ENCODE measurements at places on chromosomes 16 and 17.

DNA sequence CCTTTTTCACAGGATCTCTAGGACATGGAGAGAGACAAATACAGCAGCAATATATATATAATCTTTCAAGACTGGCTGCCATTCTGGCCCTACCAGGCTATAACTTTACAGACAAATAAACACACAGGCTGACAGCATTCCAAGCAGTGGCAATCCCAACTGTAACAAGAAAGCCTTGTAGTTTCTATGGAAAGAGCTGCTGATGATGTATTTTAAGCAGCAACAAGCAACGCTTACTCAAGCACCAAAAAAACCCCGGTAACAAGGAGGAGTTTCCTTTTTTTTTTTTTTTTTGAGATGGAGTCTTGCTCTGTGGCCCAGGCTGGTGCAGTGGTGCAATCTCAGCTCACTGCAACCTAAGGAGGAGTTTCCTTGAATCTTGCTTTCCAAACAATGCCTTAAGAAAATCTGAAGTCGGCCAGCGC is 23.2 kb downstream of the LSM12 start:
- DNase-seq, result no peak

GRCh38 chr17:80944326-80944725 is 47.3 kb upstream of the CHMP6 start:
- no peak for DNase-seq

DNA sequence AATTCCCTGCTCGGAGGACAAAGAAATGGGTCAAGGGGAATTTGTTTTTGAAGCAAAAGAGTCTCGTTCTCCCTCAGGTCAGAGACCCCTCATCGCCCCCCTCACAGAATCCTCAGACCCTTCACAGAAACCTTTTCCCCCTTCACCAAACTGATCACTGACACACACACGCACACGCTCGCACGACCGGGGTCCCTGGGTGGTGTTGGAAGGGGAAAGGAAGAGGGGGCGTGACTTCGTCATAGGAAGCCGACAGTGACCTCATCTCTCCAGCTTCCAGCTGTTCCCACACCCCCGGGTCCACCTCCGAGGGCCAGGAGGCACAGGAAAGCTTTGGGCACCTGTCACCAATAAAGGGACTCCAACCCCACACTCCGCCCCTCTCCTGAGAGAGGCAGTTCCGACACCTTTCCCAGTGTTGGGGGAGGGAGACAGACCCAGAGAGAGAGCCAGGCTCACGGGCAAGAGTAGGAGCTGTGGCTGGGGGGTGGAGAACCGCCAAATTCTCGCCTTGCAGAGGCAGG is 1.2 kb downstream of the ASGR1 start:
- no peak for DNase-seq

- DNase-seq, result peak; percentile 39
These were observed 129.7 kb upstream of the MYOCD start for GRCh38 chr17:12536021-12536420.

- peak; percentile 53 for DNase-seq
These were observed 72.7 kb downstream of the ABCC1 start for GRCh38 chr16:16021988-16022682.

DNA sequence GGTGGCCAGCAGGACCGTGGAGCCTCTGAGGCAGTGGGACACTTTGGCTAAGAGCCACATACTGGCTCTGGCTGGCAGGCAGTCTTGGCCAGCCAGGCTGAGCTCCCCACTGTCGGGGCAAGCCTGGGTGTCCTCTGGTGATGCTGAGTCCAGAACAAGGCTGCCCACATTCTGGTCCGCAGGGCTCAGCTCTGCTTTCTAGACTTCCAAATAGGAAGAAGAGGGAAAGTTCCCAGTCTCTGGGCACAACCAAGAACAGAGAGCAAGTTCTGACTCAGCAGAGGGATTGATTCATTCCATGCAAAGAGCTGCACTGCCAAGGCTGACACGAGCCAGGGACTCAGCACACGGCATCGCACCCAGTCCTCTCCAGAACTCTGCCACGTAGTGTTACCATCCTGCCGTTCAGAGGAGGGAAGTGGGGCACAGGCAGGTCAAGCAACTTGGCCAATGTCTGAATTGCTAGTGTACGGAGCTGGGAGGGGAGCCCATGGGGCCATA is 58.9 kb downstream of the NOS2 start:
- DNase-seq, result no peak

DNA sequence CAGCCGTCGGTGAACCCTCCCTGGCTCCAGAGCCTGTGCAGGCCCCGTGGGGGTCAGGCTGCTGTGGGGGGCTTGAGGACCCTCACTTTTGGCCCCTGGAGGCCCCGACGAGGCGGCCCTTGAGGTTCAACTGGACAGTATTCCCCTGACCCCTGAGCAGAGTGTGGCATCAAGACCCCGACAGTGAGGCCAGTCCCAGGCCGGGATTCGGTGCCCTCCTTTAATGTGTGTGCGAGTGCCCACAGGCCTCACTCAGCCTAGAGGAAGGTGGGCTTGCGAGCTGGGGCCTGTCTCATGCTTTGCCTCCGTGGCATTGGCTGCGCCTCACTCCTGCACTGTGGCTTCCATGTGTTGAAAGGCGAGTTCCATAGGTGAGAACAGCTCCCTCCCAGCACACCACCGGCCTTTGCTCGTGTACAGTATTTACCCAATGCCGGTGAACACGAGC is 94.5 kb downstream of the METRNL start:
- DNase-seq, result no peak

- DNase-seq, result no peak
These were observed 10.4 kb upstream of the WFDC1 start for GRCh38 chr16:84284154-84284722.

- DNase-seq, result no peak
These were observed 49.7 kb downstream of the SMG6 start for GRCh38 chr17:2253768-2254406.

DNA sequence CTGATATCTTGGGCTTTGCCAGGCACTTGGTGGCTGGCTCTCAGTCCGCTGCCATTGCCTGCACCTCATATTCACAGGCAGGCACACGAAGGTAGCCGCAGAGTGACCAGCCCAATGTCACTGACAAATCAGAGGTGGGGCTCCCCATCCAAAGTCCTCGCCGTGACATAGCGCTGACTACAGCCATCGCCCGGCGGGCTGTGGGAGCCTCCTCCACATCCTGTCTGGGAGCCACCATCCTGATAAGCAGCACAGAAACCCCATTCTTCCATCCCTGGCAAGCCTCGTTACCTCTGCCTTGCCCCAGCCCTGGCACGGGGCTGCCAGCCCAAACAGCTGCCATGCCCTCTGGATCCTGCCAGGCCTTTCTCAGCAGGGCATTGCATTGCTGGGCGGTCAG is 437.8 kb downstream of the SLC39A11 start:
- no peak for DNase-seq

GRCh38 chr17:40612599-40613244 is 34.9 kb downstream of the SMARCE1 start:
- DNase-seq, result no peak

DNA sequence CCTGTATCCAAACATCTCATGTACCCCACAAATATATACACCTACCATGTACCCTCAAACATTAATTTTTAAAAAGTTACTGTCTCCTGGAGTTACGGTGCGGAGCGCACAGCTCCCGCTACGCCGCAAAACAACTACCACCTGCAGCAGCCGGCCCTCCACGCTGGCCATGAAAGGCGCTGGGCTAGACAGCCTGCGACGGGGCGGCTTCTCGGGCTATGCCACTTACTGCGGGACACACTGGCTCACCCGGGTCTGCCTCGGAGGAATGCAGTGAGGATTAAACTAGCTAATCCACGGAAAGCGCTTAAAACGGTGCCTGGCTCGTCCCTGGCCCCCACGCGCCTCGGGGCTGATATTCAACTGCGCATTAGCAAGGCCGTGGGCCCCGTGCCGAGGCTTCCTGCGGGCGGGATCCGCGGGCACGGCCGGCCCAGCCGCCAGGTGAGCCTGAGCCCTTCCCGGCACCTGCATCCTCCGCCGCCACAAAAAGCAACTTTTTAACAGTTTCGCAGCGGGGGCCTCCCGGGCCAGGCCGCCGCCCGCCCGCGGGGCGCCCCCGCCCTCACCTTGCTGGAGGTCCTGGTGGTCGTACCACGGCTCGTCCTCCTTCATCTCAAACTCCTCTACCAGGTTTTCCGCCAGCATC is 633 bp downstream of the CDR2 start:
- DNase-seq, result no peak

GRCh38 chr16:87254734-87255133 is 62.5 kb downstream of the C16orf95 start:
- no peak for DNase-seq

- no peak for DNase-seq
These were observed 5.5 kb upstream of the TCF25 start for GRCh38 chr16:89867918-89868317.

- DNase-seq, result no peak
These were observed 170.3 kb downstream of the CBLN1 start for GRCh38 chr16:49111351-49111750.

GRCh38 chr16:54362591-54363206 is 76.1 kb upstream of the IRX3 start:
- DNase-seq, result no peak

DNA sequence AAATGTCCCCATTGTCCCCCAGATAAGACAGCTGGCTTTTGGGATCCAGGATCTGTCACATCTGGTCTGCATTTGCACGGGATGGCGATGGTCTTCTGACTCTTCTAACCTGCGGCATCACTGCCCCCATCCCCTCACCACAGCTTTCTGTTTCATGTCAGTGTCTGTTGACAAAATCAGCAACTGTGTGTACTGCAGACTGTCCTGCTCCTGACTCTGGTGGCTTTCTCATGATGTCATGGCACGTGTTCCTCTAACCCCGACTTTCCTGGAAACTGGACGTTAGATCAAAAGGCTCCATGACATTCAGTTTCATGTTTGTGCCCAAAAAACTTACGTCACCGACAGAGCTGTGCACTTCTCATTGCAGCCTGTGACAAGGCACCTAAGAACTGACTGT is 30.1 kb upstream of the CPNE2 start:
- DNase-seq, result no peak

GRCh38 chr16:27644165-27644564 is 94.2 kb downstream of the KATNIP start:
- DNase-seq, result no peak

DNA sequence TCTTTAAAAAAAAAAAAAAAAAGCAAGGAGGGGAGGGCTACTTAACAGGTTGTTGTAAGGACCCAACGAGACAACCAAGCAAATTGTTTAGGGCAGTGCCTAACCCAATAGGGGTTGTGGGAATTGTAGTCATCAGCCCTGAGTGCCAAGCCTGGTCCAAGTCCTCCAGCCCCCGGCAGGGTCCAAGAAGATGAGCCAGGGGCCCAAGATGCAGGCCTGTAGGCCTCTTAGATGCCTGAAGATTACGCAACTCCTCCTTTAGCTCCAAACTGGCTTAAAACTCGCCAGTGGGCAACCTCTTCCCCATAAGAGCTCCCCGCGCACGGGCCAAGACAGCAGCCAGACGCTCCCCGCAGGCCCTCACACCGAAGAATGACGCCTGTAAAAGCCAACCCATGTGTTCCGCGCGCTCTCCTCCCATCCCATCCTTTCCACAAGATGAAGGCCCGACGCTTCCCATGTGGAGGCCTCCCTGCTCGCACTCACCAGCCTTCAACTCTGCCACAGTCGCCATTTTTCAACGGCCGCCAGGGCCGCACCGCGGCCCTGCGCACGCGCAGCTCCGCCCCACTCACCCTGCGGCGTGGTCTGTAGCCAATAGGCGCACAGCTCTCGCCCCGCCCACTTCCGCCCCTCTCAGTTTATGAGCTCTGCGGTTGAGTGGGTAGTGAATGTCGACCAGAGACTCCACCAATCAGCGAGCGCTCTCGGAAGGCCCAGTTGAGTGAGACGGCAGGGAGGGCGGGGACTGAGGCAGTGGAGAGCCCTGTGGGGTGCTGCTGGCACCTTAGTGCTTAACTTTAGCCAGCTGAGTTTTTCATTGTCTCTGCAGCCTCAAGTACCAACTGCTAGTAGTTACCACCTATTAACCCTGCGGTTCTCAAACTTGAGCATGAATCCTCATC is at the start of gene CEP20:
CEP20 (minus strand) TSS at position 532 of the 905 bp plus-strand sequence; CDS start at position 514, 18 bp downstream.
- DNase-seq, result peak; percentile 93

DNA sequence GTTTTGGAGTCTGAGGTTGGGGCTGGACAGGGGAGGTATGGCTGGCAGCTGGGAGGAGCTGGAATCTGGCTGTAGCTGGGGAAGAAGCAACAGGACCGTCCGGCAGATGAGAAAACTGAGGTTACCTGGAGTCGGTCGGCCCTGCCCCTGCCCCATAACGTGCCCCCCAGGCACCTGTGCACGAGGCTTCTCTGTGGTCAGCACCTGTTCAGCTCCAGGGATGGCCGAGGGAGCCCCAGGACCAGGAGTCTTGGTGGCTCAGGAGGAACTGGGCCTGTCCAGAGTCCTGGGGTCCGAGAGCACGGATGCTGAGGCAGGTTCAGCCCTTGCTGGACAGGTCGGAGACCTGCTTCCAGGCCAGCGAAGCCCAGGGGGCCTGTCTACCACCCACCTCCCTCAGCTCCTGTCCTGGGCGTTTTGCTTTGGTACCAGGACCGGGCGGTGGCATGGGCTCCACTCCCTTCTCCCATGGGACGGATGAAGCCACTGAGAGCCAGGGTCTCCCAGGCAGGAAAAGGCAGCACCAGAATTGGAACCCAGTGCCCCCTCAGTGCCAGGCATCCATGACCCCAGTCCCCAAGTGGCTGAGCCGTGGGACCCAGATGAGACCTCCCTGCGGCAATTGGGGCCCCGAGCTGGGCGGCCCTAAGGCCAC is 17.1 kb upstream of the CBFA2T3 start:
- no peak for DNase-seq

GRCh38 chr16:47644166-47644565 is 183.0 kb downstream of the PHKB start:
- no peak for DNase-seq

Measured in epithelial cell of prostate (primary cell).